ENCODE measurements at places on chromosomes 11 and 22.
A peak's percentile ranks its signal among the peaks of the same experiment; 100 is the strongest.

- DNase-seq: no peak
Observed at GRCh38 chr11:116030697-116031331, 526.6 kb upstream of the CADM1 start.

- DNase-seq: no peak
Observed at GRCh38 chr11:59990421-59990820, 26.6 kb upstream of the OOSP4B start.

GRCh38 chr11:63869683-63870082, 30.8 kb downstream of the MARK2 start:
- peak; percentile 20 for DNase-seq

GRCh38 chr11:76798671-76799065, 15.5 kb downstream of the TSKU start:
- no peak for DNase-seq

DNA sequence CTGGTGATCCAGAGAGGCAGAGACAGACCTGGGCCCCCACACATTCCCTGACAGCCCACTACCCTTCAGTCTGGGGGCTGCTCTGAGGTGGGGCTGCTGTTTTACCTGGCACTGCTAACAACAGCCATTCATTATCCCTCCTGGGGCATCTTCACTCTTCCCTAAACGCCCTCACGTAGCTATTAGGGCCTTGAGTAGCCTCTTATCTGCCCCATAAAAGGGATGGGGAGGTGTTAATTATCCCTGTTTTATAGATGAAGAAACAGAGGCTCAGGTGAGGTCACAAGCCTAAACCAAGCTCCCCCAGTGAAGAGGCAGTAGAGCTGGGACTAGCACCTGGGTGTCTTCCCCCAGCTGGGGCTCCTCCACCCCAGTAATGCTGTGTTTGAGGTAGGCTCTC, 79.5 kb downstream of the KIAA1671 start:
- no peak for DNase-seq

DNA sequence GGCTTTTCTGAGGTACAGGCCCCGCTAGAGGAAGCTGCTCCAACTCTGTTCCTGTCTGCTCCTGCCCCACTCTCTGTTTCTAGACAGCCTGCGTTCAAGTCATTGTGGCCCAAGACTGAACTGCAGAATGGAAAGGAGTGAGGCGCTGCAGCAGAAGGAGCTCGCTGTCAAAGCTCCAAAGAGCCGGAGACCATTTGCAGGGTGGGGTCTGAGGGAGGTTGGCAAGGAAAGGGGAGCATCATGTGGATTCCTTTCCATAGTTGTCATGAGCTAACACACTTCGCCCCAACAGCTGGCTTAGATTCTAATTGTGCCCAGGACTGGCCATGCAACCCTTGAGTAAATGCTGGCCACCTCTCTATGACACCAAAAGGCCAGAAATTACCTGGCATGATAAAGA, 18.8 kb downstream of the APOL4 start:
- DNase-seq: no peak

DNA sequence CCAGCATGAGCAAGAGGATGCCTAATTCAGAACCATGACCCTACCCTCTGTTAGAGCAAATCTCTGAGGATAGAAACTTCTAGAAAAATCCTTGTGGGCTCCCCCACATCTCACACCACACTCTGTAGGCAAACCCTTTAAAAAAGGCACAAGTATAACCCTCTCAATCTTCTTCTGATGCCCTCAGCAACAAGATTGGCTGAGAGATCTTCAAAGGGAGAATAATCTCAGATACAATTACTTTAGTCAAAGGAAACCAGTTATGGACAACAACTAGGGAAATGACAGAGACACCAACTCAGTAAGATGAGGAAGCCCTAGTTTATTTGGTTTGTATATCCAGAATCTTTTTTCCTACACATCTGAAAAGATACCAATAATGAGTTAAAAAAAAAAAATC, 49.2 kb downstream of the LIF start:
- DNase-seq: no peak

- peak; percentile 31 for DNase-seq
Observed at GRCh38 chr11:117443266-117444186, 115.9 kb downstream of the CEP164 start.

All from activated CD4-positive, alpha-beta T cell treated with anti-CD3 and anti-CD28 coated beads, Interleukin-2, amount 50 U/mL, for 48 hours (primary cell).